ENCODE measurements at places on chromosomes 5 and 9.

DNA sequence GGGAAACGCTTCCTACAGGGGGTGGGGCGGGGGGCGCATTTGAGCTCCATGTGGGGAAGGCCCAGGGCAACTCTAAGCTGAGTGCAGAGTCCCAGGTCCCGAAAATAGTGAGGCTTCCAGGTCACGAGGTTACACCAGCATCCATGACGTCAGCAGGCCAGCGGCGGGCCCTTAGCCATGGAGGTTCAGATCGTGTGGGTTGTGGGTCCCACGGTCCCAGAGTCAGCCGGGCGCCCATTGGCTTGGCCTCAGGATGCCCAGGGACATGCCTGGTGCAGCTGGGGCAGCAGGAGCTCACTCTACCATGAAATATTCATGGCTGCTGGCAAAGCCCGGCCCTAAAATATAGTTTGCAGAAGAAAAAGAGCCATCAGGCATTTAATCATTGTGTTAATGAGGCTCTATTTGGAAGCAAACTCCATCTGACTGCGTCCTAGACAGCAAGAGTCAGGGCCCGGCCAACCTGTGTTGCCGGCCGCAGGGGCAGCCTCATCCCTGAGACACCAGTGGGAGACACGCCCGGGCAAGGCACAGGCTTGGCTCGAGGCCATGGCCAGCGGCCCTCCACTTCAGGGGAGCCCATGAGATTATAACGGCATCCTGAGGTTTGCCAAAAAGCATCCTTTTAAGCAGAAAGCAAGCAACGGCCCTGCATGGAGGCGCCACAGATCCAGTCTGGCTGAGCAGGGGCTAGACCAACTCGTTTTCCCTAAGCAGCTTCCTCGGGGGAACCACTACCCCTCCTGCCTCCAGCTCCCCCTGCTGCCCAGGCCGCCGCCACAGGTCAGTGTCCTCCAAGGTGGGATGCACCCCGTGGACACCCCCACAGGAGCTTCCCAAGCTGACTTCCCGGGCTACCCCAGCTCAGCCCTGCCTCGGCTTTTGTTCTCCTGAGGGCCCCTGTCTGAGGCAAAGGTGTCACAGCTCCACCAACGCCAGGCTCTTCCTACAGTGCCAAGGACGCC is 108.9 kb upstream of the PPP1R26 start:
- DNase-seq: no peak
- H3K36me3 ChIP-seq: no peaks in the 10 kb centered on the region
- H3K27ac ChIP-seq: no peak overlapping the region
- no peaks in the 10 kb centered on the region for H3K4me1 ChIP-seq
- H3K27me3 ChIP-seq: peaks cover 30% of the 10 kb centered on the region

DNA sequence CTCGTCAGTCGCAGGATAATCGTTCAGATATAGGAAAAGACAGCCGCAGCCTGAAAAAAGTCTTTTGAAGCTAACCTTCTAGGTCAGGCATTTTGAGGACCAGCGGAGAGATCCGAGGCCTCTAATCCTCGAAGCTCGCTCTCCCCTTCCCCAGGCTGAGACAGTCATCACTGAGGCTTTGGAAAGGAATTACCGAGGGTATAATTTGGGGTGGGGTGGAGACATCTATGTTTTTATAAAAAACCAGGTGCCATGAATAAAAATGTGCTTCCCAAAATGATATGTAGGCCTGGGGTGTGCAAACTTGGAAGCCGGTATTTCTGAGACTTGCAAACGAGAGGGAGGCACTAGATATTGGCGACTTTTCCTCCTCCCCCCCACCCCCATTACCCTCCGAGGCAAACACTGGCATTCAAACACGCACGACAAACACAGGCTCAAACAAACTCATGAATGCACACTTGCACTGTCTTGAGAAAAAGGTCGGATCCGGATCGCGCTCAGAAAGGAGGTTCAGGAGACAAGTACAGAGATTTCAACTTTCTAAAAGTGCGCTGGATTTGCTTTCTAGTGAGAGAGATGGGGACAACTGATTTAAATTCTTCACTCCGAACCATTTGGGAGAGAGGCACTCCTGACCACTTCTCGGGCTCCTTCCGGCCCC is 935 bp upstream of the MSX2 start:
- peak overlapping the region; percentile 43 for H3K4me3 ChIP-seq
- peaks cover 85% of the 10 kb centered on the region for H3K27me3 ChIP-seq
- H3K36me3 ChIP-seq: no peaks in the 10 kb centered on the region
- DNase-seq: no peak
- H3K27ac ChIP-seq: no peak overlapping the region

- H3K4me1 ChIP-seq: no peaks in the 10 kb centered on the region
- no peaks in the 10 kb centered on the region for H3K36me3 ChIP-seq
- no peak overlapping the region for H3K27ac ChIP-seq
- H3K27me3 ChIP-seq: no peaks in the 10 kb centered on the region
Observed at GRCh38 chr9:17116400-17116837, 18.4 kb upstream of the CNTLN start.

GRCh38 chr5:143691945-143692290 is 120.0 kb upstream of the HMHB1 start:
- no peak for DNase-seq
- peaks cover 35% of the 10 kb centered on the region for H3K4me1 ChIP-seq
- H3K27me3 ChIP-seq: no peaks in the 10 kb centered on the region
- H3K4me3 ChIP-seq: no peak overlapping the region
- no peak overlapping the region for H3K27ac ChIP-seq

GRCh38 chr9:88303721-88304451 is 84.4 kb upstream of the SPIN1 start:
- peaks cover 1% of the 10 kb centered on the region for H3K36me3 ChIP-seq
- H3K27me3 ChIP-seq: peaks cover 17% of the 10 kb centered on the region
- H3K4me1 ChIP-seq: peaks cover 5% of the 10 kb centered on the region
- no peak overlapping the region for H3K4me3 ChIP-seq
- H3K27ac ChIP-seq: no peak overlapping the region

- H3K4me1 ChIP-seq: peaks cover 73% of the 10 kb centered on the region
- H3K27ac ChIP-seq: peak overlapping the region; percentile 97
- H3K4me3 ChIP-seq: peak overlapping the region; percentile 98
- DNase-seq: peak; percentile 9
Observed at GRCh38 chr5:1519631-1520210, 4.0 kb downstream of the LPCAT1 start.

DNA sequence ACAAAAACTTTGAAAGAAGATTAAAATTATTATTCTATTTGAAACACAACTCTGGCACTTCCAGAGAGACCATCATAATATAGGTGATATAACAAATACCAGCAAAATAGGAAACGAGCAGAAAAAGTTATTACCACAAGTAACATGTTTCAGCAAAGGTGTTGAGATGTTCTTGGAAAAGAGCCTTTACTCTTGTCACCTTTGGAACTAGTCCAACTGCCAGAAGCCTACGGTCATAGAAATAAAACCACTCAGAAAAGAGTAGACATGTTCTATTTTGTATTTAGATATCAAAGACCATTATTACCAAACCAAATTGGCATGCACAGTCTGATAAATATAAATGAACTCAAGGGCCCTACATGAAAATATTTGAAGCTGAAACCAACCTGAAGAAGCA is 145.0 kb upstream of the DMAC1 start:
- H3K4me3 ChIP-seq: no peak overlapping the region
- H3K27ac ChIP-seq: no peak overlapping the region
- H3K36me3 ChIP-seq: peaks cover 2% of the 10 kb centered on the region
- peaks cover 7% of the 10 kb centered on the region for H3K4me1 ChIP-seq
- H3K27me3 ChIP-seq: no peaks in the 10 kb centered on the region
- no peak for DNase-seq

- H3K27me3 ChIP-seq: no peaks in the 10 kb centered on the region
- H3K27ac ChIP-seq: no peak overlapping the region
- no peak overlapping the region for H3K4me3 ChIP-seq
- H3K36me3 ChIP-seq: no peaks in the 10 kb centered on the region
Observed at GRCh38 chr5:90066920-90067319, 342.6 kb downstream of the CETN3 start.

- no peak overlapping the region for H3K27ac ChIP-seq
- no peak overlapping the region for H3K4me3 ChIP-seq
- H3K36me3 ChIP-seq: peaks cover 10% of the 10 kb centered on the region
- H3K27me3 ChIP-seq: no peaks in the 10 kb centered on the region
- no peak for DNase-seq
Observed at GRCh38 chr5:37723162-37723961, 116.5 kb downstream of the GDNF start.

DNA sequence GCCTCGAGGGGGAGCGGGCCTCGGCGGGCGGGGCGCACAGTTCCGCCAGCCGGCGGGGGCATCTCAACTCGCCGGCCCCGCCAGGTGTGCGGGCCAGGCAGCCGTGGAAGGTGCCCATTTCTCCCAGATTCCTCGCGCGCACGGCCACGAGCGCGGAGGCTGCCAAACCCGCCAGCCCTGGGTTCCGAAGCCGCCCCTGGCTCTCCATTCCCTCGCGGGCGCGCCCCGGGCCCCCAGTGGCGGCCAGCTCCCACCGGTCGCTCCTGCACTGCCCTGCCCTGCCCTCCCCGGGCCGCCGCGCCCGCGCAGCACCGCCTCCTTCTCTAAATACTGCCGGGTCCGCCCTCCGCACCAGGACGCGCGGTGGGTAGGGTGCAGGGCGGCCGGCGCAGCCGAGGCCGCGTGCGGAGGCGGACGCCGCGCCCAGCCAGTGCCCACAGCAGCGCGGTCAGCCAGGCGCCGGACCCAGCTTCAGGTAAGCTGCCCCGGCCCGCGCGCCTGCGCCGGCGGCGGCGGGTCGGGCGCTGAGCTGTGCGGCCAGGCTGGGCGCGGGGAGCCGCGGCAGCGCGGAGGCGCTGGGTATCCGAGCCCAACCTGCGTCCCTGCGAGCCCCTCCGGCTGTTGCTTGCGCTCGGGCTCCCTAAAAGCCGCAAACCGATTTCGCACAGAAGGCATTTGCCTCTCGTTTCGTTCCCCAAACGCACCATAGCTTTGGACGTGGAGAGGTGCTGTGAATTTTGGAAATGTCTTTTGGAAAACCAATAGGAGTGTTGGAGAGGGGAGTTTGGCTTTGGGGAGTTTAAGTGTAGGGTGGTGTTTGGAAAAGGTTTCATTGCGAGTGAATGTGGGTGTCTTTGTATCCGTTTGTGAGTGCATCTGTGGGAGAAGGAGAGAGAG is at the start of gene TMEM171:
TSS of gene TMEM171 (plus strand) at position 354 of the 897 bp plus-strand sequence. CDS start 2,799 bp downstream, outside the sequence.
- H3K4me1 ChIP-seq: peaks cover 39% of the 10 kb centered on the region
- no peak for DNase-seq
- peak within 1 kb of the TSS; percentile 70 for H3K4me3 ChIP-seq

DNA sequence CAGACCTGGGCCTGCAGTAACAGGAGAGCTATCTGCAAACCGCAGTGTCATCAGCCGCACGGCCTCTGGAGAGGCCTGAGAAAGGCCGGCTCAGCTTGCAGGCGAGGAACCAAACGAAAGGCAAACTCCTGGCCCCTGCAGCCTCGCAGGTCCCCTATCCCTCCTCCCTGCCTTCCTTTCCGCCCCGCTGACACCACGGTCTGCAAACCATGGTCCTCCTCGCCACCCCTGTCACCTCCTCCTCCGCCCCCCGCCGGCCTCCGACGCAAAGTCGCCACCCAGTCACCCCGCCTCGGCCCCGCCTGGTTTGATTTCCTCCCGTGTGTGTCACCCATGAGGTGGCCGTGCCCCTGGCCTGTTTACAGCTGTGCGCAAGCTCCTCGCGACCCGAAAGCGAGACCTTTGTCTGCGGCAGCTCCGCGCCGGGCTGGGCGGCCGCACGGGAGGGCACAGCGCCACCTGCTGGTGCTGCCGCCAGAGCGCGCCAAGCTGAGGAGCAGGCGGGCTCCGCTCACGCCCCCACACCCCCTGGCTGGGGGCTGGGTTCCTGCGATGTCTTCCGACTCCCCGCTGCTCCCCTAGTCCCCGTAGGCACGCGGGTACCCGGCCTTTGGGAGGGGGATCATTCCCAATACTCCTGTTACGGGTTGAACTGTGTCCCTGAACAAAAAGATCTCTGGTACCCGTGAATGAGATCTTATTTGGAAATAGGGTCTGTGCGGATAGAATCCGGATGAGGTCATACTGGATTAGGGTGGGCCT is 19.4 kb downstream of the GBGT1 start:
- peaks cover 64% of the 10 kb centered on the region for H3K4me1 ChIP-seq
- peak; percentile 87 for DNase-seq
- H3K27ac ChIP-seq: peak overlapping the region; percentile 98
- H3K36me3 ChIP-seq: peaks cover 46% of the 10 kb centered on the region
- peak overlapping the region; percentile 79 for H3K4me3 ChIP-seq

- H3K4me3 ChIP-seq: no peak overlapping the region
- H3K27me3 ChIP-seq: peaks cover 10% of the 10 kb centered on the region
- DNase-seq: no peak
- no peaks in the 10 kb centered on the region for H3K4me1 ChIP-seq
Observed at GRCh38 chr5:94802450-94802849, 184.0 kb downstream of the SLF1 start.

- H3K4me3 ChIP-seq: no peak overlapping the region
- no peaks in the 10 kb centered on the region for H3K27me3 ChIP-seq
- H3K27ac ChIP-seq: no peak overlapping the region
- DNase-seq: no peak
Observed at GRCh38 chr5:158461240-158461854, 602.4 kb upstream of the CLINT1 start.

DNA sequence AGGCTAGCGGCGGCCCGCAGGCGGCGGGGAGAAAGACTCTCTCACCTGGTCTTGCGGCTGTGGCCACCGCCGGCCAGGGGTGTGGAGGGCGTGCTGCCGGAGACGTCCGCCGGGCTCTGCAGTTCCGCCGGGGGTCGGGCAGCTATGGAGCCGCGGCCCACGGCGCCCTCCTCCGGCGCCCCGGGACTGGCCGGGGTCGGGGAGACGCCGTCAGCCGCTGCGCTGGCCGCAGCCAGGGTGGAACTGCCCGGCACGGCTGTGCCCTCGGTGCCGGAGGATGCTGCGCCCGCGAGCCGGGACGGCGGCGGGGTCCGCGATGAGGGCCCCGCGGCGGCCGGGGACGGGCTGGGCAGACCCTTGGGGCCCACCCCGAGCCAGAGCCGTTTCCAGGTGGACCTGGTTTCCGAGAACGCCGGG is 253 bp downstream of the SLC12A2 start:
- DNase-seq: no peak
- H3K36me3 ChIP-seq: peaks cover 22% of the 10 kb centered on the region

- no peak overlapping the region for H3K27ac ChIP-seq
- H3K27me3 ChIP-seq: no peaks in the 10 kb centered on the region
- no peaks in the 10 kb centered on the region for H3K4me1 ChIP-seq
Observed at GRCh38 chr5:126014676-126015075, 408.5 kb upstream of the GRAMD2B start.

DNA sequence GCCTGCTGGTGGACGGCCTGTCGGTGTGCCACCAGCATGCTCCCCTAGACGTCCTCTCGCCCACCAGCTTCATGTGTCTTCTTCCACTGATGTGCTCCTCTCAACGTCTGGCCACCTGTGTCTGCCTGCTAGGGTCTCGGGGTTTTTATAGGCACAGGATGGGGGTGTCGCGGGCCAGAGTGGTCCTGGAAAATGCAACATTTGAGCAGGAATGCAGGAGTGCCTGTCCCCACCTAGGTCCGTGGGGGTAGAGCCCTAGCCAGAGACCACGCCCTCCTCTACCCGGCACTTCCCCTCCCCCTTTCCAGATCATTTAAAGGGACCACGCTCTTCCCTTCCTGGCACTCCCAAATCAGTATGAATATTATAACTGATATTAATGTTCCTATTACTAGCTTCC is 48.0 kb upstream of the OSMR start:
- H3K36me3 ChIP-seq: peaks cover 2% of the 10 kb centered on the region
- no peaks in the 10 kb centered on the region for H3K4me1 ChIP-seq
- no peak overlapping the region for H3K4me3 ChIP-seq
- no peak for DNase-seq

- DNase-seq: no peak
- peaks cover 58% of the 10 kb centered on the region for H3K27me3 ChIP-seq
- H3K36me3 ChIP-seq: no peaks in the 10 kb centered on the region
Observed at GRCh38 chr5:135206862-135207261, 172.8 kb upstream of the PITX1 start.
